ENCODE measurements at places on chromosomes 2 and 18. TPM values are rescaled to one million over a fixed set of nuclear protein-coding genes. Genes with fewer than 3 reads are reported as not detected.

Gene CNDP1
- not detected for total RNA-seq

Gene MLPH
- total RNA-seq = 289 TPM

Gene NEU2
- total RNA-seq = not detected

Gene FKBP1B
- total RNA-seq = 9.4 TPM

Gene ELOA2
- total RNA-seq = not detected

Gene FAM117B
- total RNA-seq = 2.3 TPM

Measured in A549 treated with CpdA at 1 μM for 4 hours (cell line).